Posterior vena cava (tissue), 2 donors: ENCODE measurements at places on chromosomes 6 and 20. TPM values are rescaled to one million over a fixed set of nuclear protein-coding genes. Genes with fewer than 3 reads are reported as not detected.

Gene ARFGEF3
- 2.0 TPM for total RNA-seq

Gene CST7
- total RNA-seq: 2.5 TPM

Gene SPDEF
- not detected for total RNA-seq

Gene PLA2G7
- 2.7 TPM for total RNA-seq

Gene SEMG1
- total RNA-seq: not detected

Gene ALDH8A1
- 1.0 TPM for total RNA-seq

Gene FRK
- 5.1 TPM for total RNA-seq

Gene FOXQ1
- not detected for total RNA-seq

Gene FARS2
- total RNA-seq: 13.6 TPM

Gene TRDN
- total RNA-seq: 5.4 TPM

Gene BPIFA1
- not detected for total RNA-seq

Gene CENPW
- 33.8 TPM for total RNA-seq

Gene COX7A2
- total RNA-seq: 408 TPM

Gene RIMS1
- 23.0 TPM for total RNA-seq

Gene RIPPLY2
- total RNA-seq: not detected

Gene SLC4A11
- 1.1 TPM for total RNA-seq

Gene FRMD1
- total RNA-seq: not detected

Gene SLC32A1
- total RNA-seq: not detected

Gene SALL4
- not detected for total RNA-seq

Gene NHSL1
- 13.3 TPM for total RNA-seq

Gene NR2E1
- total RNA-seq: not detected

Gene MDFI
- 5.4 TPM for total RNA-seq

Gene PAX1
- total RNA-seq: not detected

Gene UBE2C
- total RNA-seq: 0.79 TPM

Gene SSTR4
- total RNA-seq: not detected

Gene TMC2
- 0.56 TPM for total RNA-seq

Gene LTA
- not detected for total RNA-seq

Gene EIF6
- total RNA-seq: 61.9 TPM

Gene AURKA
- 2.9 TPM for total RNA-seq

Gene BMP6
- total RNA-seq: 5.7 TPM

Gene AIF1
- 18.1 TPM for total RNA-seq

Gene IPCEF1
- 3.7 TPM for total RNA-seq

Gene XKR7
- not detected for total RNA-seq

Gene SLC12A5
- 0.48 TPM for total RNA-seq

Gene KIF16B
- 16.3 TPM for total RNA-seq

Gene GPX5
- not detected for total RNA-seq
